ENCODE measurements at places on chromosomes 13 and 19. TPM values are rescaled to one million over a fixed set of nuclear protein-coding genes. Genes with fewer than 3 reads are reported as not detected.
A peak's percentile ranks its signal among the peaks of the same experiment; 100 is the strongest.

FXYD7 gene
- polyA plus RNA-seq, result 11.1 TPM

DNA sequence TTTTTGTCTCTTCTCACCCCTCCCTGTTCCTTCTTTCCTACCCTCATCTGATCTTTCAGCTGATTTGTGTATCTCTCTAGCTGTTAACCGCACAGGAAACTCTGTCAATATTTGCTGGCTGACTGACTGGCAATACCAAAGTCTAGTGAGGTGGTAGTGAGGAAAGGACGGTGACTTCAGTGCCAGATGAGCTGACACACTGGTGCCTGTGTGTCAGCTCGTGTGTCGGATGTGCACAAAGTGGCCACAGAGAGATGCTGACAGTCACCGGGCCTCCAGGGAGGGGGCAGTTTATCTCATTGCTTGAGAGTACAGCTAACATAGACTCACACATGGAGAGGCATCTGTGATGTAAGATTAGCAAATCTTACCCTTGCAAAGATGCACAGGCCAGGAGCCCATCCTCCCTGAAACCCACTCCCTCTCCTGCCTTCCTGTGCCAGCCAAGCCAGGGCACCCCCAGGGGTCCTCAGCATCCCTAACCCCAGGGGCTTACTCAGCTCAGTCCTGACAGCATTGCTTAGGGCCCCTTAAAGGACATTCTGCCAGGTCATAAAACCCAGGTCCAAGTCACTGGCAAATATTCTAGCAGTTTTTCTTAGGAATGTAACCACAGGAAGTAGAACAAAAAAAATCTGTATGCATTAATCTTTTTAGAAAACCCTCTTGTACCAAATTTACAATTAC lies 80.2 kb downstream of the SHISA2 start:
- peaks cover 50% of the 10 kb centered on the region for H3K4me1 ChIP-seq
- peak; percentile 48 for DNase-seq
- no peak overlapping the region for H3K4me3 ChIP-seq
- H3K36me3 ChIP-seq, result no peaks in the 10 kb centered on the region
- H3K27me3 ChIP-seq, result no peaks in the 10 kb centered on the region
- peak overlapping the region; percentile 14 for H3K27ac ChIP-seq

TGFBR3L gene
- polyA plus RNA-seq, result not detected

GRCh38 chr19:1521636-1522035 lies 2.2 kb upstream of the PLK5 start:
- H3K4me3 ChIP-seq, result no peak overlapping the region
- no peak overlapping the region for H3K27ac ChIP-seq
- H3K27me3 ChIP-seq, result peaks cover 10% of the 10 kb centered on the region
- H3K4me1 ChIP-seq, result no peaks in the 10 kb centered on the region
- no peak for DNase-seq
- no peaks in the 10 kb centered on the region for H3K36me3 ChIP-seq

- H3K27ac ChIP-seq, result no peak overlapping the region
- H3K27me3 ChIP-seq, result no peaks in the 10 kb centered on the region
- no peaks in the 10 kb centered on the region for H3K36me3 ChIP-seq
- no peak overlapping the region for H3K4me3 ChIP-seq
- DNase-seq, result no peak
These were observed 3.0 kb upstream of the ZNF878 start for GRCh38 chr19:12055784-12056183.

DNA sequence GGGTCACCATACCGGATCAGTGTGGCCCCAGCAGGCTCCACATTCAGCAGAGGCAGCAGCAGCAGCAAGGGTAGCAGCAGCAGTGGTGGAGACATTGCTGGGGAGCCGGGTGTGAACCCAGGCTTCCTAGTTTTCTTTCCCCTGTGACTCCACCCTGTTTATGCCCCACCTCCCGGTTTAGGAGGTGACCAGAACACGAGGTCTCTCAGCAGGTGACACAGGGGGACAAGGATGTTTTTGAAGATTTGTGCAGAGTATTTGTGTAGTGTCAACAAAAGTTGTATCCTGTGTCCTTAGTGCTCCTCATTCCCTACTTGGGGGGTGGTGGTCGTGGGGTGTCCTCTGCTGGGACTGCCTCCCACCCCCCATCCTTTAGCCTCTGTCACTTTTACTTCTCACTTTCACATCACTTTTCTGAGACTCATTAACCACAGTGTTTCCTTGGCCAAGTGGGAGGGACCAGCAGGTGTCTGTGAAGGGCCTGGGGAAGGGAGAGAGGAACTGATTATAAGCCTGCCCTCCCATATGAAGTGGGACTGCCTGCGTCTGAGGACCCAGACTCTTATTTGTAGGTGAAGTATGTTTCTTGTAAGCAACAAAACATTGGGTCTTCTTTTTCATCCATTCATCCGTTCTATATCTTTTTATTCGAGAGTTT lies 15.6 kb upstream of the KCNC3 start:
- no peak overlapping the region for H3K4me3 ChIP-seq
- no peak overlapping the region for H3K27ac ChIP-seq
- DNase-seq, result no peak
- H3K36me3 ChIP-seq, result no peaks in the 10 kb centered on the region
- no peaks in the 10 kb centered on the region for H3K27me3 ChIP-seq
- H3K4me1 ChIP-seq, result peaks cover 11% of the 10 kb centered on the region

DNA sequence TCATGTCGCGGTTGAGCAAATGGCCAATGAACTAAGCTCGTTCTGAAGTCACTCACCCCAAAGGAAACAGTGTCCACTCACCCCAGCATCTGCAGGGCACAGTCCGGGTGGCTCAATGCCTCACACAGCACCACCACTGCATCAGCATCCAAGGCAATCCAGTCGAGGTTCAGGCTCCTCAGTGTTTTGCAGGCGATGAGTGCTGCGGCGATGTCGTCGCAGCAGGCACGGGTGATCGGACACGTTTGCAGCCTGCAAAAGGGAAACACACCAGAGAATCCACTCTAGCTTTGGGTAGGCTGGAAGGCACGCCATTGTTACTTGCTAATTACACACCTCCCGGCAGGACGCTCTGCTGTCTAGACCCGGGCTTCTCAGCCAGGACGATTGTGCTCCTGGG lies 26.5 kb downstream of the NLRP9 start:
- no peaks in the 10 kb centered on the region for H3K27me3 ChIP-seq
- H3K4me1 ChIP-seq, result no peaks in the 10 kb centered on the region
- H3K27ac ChIP-seq, result no peak overlapping the region
- DNase-seq, result no peak
- no peaks in the 10 kb centered on the region for H3K36me3 ChIP-seq
- H3K4me3 ChIP-seq, result no peak overlapping the region

CATSPERD gene
- polyA plus RNA-seq, result not detected

TPP2 gene
- 42.8 TPM for polyA plus RNA-seq

DNA sequence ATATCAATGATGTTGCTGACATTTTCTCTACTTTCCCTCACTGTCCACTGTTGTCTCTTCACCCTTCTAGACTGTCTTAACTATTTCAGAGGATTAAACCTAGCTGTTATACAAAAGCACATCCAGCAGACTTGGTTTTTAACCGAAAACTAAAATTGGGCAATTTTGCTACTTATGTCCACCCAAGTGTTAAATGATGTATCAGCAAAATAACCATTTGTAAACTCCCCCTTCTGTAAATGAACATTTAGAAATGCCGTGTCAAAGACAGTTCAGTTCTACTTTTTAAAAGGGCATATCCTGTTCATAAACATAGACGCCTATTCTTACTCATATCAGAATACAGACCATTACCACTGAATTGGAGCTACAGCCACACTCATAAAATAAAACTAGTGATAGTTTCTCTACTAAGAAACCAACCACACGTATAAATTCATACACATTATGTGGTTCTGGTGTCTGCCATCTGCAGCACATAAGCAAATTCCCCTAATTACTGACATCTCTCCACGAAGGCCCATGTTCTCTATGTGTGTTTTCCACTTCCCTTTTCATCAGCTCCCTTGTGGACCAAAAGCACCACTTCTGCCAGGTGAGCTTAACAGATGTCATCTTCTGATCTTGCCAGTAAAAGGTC lies 1091.8 kb downstream of the PCDH9 start:
- no peaks in the 10 kb centered on the region for H3K36me3 ChIP-seq
- H3K4me1 ChIP-seq, result no peaks in the 10 kb centered on the region
- no peak overlapping the region for H3K27ac ChIP-seq
- DNase-seq, result no peak

- no peaks in the 10 kb centered on the region for H3K36me3 ChIP-seq
- peaks cover 14% of the 10 kb centered on the region for H3K4me1 ChIP-seq
- no peaks in the 10 kb centered on the region for H3K27me3 ChIP-seq
- H3K27ac ChIP-seq, result no peak overlapping the region
- H3K4me3 ChIP-seq, result no peak overlapping the region
- no peak for DNase-seq
These were observed 2.3 kb upstream of the C19orf25 start for GRCh38 chr19:1481224-1481892.

DNA sequence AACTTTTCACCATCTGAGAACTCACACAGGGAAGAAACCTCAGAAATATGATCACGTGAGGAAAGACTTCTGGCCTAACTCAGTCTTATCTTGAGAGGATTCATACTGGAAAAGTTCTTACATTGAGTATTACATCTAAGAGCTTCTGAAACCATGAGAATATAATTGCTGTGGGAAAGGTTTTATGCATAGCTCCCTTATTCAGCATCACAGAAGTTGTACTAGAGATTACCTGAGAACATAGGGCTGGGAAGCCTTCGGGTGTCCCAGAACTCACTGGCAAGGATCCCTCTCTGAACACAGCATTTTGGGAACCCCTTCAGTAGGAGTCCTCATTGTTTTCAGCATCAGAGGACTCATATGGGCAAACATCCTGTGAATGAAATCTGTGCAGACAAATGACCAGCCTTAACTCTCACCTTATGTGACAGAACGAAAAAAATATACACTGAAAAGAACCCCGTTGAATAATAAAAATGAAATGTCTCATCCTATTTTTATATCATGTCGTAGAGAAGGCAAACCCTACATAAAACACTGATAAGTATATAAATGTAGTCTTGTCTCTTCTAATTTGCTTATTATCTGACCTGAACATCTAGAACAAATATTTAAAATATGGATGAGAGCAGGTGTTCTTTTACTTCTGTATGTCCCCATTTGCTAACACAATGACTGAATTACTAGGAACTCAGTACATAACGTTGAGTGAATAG lies 14.2 kb downstream of the ZNF274 start:
- no peak overlapping the region for H3K27ac ChIP-seq
- no peaks in the 10 kb centered on the region for H3K4me1 ChIP-seq
- peak overlapping the region; percentile 0 for H3K4me3 ChIP-seq
- DNase-seq, result no peak
- H3K27me3 ChIP-seq, result no peaks in the 10 kb centered on the region
- peaks cover 64% of the 10 kb centered on the region for H3K36me3 ChIP-seq

DNA sequence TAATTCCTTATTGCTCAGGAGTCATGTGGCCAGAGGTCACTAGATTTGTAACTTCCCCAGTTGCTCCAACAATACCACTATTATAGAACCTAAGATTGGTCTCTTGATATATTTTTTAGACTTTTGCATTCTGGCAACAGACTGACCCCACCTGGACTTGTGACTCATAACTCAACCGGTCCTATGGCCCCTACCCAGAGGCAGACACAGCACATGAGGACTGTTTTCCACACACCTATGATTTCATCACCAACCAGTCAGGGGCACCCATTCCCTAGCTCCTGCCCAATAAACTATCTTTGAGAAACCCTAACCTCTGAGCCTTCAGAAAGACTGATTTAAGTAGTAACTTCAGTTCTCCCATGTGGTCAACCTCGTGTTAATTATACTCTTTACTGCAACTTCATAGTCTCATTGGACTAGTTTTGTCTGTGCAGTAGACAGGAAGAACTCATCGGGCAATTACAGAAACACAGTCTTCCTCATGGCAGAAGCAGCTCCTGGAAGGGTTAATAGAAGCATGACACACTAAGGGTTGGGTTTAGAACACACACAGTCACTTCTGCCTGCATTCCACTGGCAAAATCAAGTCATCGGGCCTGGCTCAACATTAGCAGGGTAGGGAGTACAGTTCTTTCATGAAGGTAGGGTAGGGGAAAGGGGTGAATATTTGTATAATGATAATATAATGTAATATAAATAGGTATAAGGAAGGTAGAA lies 251.8 kb downstream of the UQCRFS1 start:
- H3K27me3 ChIP-seq, result no peaks in the 10 kb centered on the region
- no peaks in the 10 kb centered on the region for H3K4me1 ChIP-seq
- H3K36me3 ChIP-seq, result no peaks in the 10 kb centered on the region
- H3K4me3 ChIP-seq, result no peak overlapping the region

GRCh38 chr19:8396563-8397203 lies 6.5 kb downstream of the RAB11B start:
- H3K4me1 ChIP-seq, result peaks cover 20% of the 10 kb centered on the region
- DNase-seq, result peak; percentile 57
- no peak overlapping the region for H3K4me3 ChIP-seq
- H3K36me3 ChIP-seq, result peaks cover 11% of the 10 kb centered on the region
- no peaks in the 10 kb centered on the region for H3K27me3 ChIP-seq

MAMSTR gene
- 0.73 TPM for polyA plus RNA-seq

C19orf85 gene
- not detected for polyA plus RNA-seq

DNA sequence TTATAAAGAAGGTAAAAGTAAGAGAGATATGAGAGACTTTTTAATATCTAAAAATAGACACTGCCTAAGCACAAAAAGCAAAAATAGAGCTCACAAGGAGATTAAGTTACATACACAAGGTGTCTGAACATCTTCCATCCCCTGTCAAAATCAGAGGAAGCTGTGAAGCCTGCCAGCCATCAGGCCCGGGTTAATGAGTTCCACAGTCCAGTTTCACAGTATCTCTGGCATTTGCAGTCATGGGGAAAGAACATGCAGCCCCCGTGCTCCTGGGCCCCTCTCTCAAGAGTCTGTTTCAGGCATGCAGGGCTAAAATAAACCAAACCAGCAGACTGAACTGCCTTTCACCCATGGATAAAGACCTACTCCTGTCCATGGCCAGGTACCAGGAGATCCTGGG lies 79.2 kb downstream of the TBC1D4 start:
- no peaks in the 10 kb centered on the region for H3K4me1 ChIP-seq
- no peaks in the 10 kb centered on the region for H3K36me3 ChIP-seq
- no peak overlapping the region for H3K4me3 ChIP-seq
- H3K27ac ChIP-seq, result no peak overlapping the region

Data from CD4-positive, alpha-beta memory T cell (primary cell).